ENCODE measurements at places on chromosomes 2 and 18.
A peak's percentile ranks its signal among the peaks of the same experiment; 100 is the strongest.

DNA sequence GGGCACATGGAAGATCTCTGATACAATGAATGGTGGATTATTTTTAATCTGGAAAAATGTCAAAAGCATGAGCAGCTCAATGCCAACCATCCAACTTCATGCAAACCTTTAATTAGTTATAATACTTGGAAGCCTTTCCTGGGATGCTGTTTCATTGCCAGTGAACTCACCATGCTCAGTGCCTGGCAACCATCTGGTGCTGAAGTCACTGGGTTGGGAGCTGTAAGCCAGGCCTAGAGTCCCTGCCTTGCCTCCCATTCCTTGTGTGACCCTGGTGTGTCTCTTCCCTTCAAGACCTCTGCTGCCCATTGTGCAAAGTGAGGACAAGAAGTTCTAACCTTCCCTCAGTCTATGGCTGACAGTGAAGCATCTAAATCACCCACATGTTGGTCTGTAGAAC is 458.7 kb downstream of the RNF144A start:
- no peak for DNase-seq

DNA sequence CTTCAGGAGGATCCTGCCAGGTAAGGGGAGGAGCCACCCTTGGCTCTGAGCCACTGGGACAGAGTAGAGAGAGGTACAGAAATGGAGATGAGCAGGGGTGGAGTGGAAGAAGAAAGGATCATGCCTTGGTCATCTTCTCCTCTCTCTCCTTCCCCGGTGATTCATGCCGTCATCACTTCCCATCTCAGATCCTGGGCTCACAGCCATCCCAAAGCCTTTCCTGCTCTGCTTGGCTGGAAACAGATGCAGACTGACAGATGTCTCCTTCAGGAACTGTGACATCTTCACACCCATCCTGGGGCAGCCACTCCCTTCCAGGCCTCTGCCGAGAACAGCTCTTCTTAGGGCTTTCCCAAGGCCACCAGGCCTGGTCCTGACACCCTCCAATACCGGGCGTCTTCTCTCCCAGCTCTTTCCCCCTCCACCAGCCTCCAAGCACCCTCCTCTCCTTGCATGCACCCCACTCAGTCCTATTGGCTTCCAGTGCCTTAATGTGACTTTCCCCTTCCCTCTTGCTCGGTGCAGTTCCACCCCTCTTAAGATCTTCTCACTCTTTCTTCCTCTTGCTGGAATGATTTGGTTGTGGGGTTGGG is 58.3 kb upstream of the TNP1 start:
- no peak for DNase-seq

DNA sequence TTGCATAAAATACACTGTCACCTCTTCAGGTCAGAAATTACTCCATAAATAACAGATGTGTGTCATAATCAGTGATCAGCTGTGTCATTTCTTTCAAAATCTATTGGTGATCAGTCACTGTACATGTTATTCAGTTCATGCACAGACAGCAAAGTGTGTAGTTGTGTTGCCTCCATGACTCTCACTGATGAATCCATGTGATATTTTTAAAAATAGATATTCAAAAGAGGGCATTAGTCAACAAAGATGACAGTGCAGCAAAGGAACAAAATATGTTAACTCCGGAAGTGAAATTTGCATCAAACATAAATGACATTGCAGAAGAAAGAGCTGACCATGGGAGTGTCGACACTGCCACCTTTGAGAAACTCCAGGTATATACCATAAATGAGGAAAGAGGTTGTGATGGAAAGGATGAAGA is 17.1 kb upstream of the MCM6 start:
- DNase-seq, result no peak

- DNase-seq, result no peak
Observed at GRCh38 chr18:74898965-74899364, 301.3 kb downstream of the ZNF407 start.

DNA sequence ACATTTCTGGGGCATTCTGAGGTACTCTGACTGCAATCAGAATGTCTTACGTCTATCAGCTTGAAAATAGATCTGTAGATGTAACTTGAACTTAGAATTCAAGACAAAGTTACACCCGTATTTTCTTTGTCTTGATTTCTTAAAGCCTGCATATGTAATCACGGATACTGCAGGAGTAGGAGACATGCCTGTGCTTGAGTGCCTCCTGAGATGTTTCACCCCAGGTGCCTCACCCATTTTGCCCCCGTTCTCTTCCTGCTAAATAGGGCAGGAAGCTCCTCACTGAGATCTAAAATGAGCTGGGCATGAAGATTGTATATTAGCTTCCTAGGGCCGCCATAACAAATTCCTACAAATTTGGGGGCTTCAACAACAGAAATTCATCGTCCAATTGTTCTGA is 131.9 kb downstream of the RDH14 start:
- no peak for DNase-seq

DNA sequence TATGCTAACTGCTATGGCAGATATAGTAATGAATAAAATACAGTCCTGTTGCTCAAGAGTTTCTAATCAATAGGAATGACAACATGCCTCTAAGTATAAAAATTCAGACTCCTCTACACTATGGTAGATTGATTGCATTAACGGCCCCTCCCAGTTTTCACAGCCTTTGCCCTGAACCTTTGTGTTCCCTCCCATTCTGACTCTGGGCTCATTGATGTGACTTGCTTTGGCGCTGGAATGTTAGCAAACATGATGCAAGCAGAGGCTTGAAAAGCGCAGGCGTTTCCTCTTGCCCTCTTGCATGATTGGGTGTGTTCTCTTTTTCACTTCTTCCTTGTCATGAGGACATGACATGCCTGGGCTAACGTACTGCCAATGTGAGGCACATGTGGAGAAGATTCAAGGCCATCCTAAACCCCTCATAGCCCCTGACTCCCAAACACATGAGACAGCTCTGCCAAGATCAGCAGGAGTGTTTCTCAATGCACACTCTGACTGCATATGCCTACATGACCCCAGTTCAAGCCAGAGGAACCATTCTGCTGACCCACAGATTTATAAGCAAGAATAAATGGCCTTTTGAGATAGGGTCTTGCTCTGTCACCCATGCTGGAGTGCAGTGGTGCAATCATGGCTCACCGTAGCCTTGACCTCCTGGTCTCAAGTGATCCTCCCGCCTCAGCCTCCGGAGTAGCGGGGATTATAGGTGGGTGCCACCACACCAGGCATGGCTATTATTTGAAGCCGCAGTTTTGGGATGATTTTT is 49.7 kb upstream of the CD28 start:
- DNase-seq, result peak; percentile 59

GRCh38 chr2:4151521-4151920 is 448.1 kb downstream of the DCDC2C start:
- no peak for DNase-seq

DNA sequence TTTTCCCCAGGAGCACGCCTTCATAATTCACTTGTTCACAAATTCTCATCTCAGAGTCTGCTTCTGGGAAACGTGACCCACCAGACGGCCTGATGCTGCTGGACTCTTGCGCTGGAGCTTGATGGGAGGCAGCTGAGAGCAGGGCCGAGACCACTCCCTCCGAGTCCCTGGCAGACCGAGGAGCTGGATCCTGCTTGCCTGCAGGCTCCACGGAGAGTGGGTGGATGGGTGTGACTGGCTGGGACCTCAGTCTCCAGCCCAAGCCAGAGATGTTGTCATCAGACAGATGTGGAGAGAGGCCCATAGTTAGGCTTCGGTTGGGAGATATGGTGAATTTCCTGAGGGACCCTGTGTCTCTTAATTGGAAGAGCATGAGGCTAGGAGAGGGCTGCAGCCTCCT is 76.4 kb downstream of the TSN start:
- DNase-seq, result no peak

GRCh38 chr2:10231551-10232085 is 71.1 kb upstream of the HPCAL1 start:
- no peak for DNase-seq

GRCh38 chr2:239181074-239181902 is 219.5 kb downstream of the HDAC4 start:
- no peak for DNase-seq

DNA sequence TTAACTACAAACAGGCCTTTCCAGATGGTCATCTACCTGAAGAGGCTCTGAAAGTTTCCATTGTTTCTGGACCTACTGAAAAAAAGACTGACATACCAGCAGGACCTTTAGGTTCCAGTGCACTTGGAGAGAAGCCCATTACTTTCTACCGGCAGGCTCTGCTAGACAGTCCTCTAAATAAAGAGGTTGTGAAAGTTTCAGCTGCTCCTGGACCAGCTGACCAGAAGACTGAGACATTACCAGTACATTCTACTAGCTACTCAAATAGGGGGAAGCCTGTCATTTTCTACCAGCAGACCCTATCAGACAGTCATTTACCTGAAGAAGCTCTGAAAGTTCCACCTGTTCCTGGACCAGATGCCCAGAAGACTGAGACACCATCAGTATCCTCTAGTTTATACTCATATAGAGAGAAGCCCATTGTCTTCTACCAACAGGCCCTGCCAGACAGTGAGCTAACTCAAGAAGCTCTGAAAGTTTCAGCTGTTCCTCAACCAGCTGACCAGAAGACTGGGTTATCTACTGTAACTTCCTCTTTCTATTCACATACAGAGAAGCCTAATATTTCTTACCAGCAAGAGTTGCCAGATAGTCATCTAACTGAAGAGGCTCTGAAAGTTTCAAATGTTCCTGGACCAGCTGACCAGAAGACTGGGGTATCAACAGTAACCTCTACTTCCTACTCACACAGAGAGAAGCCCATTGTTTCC is 65.8 kb downstream of the ALMS1 start:
- DNase-seq, result peak; percentile 21

- DNase-seq, result peak; percentile 62
Observed at GRCh38 chr2:100610381-100610831, 47.6 kb downstream of the PDCL3 start.

GRCh38 chr2:12819103-12819475 is 102.4 kb downstream of the TRIB2 start:
- no peak for DNase-seq

- DNase-seq, result no peak
Observed at GRCh38 chr2:110800611-110801402, 68.4 kb downstream of the ACOXL start.

GRCh38 chr18:44569391-44570055 is 111.2 kb upstream of the SETBP1 start:
- DNase-seq, result no peak

GRCh38 chr2:188272121-188272520 is 19.6 kb upstream of the GULP1 start:
- DNase-seq, result no peak

- peak; percentile 89 for DNase-seq
Observed at GRCh38 chr18:28176948-28177827, at the start of gene CDH2. CDH2 (minus strand) TSS chr18:28177130; CDS start chr18:28177022, 108 bp downstream.

- no peak for DNase-seq
Observed at GRCh38 chr2:86280191-86280667, 57.2 kb downstream of the REEP1 start.

DNA sequence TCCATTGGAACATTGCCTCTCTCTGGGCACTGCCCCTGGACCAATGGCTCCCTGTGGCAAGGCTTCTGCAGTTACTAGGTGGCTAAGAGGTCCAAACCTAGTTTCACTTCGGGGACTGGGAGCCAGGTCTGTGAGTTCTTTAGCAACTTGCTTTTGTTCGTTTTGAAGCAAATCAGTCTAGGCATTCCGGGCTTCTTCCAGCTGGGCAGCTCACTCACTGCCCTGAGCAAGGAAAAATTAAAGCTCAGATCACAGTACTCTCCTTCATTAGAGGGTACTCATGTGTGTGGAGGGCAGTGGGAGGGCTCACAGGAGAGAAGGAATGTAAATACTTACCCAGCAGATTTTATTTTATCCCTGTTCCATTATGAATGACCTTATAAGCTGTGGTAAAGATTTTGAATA is 80.3 kb downstream of the SPP2 start:
- DNase-seq, result peak; percentile 46

DNA sequence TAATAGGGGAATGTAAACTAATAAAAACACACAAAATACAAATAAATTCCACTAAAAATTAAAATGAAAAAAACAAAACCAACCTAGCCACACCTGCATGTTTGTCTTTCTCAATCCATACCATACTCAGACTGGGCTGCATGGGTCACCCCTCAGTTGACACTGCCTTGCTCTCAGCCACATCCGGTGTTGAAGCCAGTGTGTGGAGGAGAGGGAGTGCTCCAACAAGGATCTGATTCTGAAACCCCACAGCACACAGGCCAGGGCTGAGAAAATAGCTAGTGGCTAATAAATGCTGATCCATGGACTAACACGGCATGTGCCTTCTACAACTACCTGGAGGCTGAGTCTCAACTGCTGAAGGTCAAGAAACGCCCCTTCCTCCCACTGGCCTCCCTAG is 13.7 kb downstream of the RND3 start:
- no peak for DNase-seq

DNA sequence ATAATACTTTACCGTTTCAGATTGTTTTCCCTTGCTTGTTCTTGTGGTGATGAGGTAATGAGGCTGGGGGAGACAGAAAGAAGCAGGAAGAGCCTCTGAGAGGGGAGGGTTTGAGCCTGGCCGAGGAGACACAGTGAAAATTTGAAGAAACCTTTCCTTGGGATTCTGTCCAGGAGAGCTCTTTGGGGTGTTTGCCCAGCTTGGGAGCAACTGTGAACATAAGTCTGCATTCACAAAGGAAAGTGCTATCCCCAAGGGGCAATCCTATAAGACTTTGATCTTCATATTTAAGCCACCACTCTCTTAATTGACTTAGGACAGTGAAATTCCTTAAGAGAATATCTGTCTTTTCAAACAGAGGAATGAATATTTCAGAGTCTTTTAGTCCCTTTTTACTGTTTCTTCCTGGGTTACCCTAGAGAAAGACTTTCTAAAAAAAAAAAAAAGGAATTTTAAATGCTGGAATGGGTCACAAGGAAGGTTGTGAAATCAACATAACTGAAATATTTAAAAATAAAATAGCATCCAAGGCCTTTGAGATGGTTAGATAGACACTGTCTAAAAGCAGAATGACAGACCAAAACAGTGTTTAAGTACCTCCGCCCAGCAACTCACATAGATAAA is 52.5 kb upstream of the STAM2 start:
- no peak for DNase-seq

GRCh38 chr2:72204786-72205503 is 57.3 kb upstream of the CYP26B1 start:
- peak; percentile 20 for DNase-seq

GRCh38 chr2:133674433-133675331 is 106.4 kb upstream of the NCKAP5 start:
- peak; percentile 91 for DNase-seq

DNA sequence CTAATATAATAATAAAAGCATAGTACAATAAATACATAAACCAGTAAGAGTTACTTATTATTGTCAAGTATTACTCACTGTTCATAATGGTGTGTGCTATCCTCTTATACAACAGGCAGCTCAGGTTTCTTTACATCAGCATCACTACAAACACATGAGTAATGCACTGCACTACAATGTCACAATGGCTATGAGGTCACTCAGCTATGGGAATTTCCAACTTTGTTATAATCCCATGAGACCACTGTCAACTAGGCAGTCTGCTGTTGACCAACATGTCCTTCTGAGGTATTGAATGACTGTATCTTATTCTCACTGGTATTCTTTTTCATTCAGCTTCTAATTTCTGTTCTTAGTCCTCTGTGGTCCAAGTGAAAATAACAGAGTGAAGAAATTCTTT is 250.4 kb upstream of the DSEL start:
- no peak for DNase-seq

GRCh38 chr2:176468457-176469113 is 199.3 kb downstream of the MTX2 start:
- no peak for DNase-seq
